Cardiac atrium fibroblast (primary cell): ENCODE measurements at places on chromosomes 5 and 9. TPM values are rescaled to one million over a fixed set of nuclear protein-coding genes. Genes with fewer than 3 reads are reported as not detected.

The IFNA2 gene
- not detected in 2 replicates for total RNA-seq

The SPINK4 gene
- not detected in 2 replicates for total RNA-seq

The ADAMTS13 gene
- total RNA-seq: 1.4 and 1.5 TPM in 2 replicates

The OR1L8 gene
- not detected in 2 replicates for total RNA-seq

The LCN9 gene
- not detected in 2 replicates for total RNA-seq

The GRM6 gene
- not detected in 2 replicates for total RNA-seq

The SEMA6A gene
- total RNA-seq: 2.0 and 8.9 TPM in 2 replicates

The TICAM2 gene
- under 0.01 and 1.8 TPM in 2 replicates for total RNA-seq

The MARCOL gene
- total RNA-seq: not detected in 2 replicates

The CA9 gene
- 8.3 and 8.8 TPM in 2 replicates for total RNA-seq

The PLEKHG4B gene
- total RNA-seq: not detected in 2 replicates

The SLC4A9 gene
- not detected in 2 replicates for total RNA-seq

The TTC1 gene
- total RNA-seq: 21.3 and 27.4 TPM in 2 replicates

The FBP2 gene
- total RNA-seq: not detected in 2 replicates

The SH3TC2 gene
- total RNA-seq: 4.9 and 7.4 TPM in 2 replicates

The STPG3 gene
- not detected in 2 replicates for total RNA-seq

The FBXL17 gene
- total RNA-seq: 7.3 and 14.1 TPM in 2 replicates

The SPATA31C2 gene
- not detected in 2 replicates for total RNA-seq

The GAS1 gene
- 48.2 and 170 TPM in 2 replicates for total RNA-seq

The PPP1R26 gene
- 5.6 and 7.6 TPM in 2 replicates for total RNA-seq

The ABITRAM gene
- 5.0 and 6.3 TPM in 2 replicates for total RNA-seq

The MUSK gene
- total RNA-seq: 0.36 and 0.49 TPM in 2 replicates
